ENCODE measurements at places on chromosomes 11 and 22. TPM values are rescaled to one million over a fixed set of nuclear protein-coding genes. Genes with fewer than 3 reads are reported as not detected.

CD3E gene
- total RNA-seq: 0.70 TPM

DNA sequence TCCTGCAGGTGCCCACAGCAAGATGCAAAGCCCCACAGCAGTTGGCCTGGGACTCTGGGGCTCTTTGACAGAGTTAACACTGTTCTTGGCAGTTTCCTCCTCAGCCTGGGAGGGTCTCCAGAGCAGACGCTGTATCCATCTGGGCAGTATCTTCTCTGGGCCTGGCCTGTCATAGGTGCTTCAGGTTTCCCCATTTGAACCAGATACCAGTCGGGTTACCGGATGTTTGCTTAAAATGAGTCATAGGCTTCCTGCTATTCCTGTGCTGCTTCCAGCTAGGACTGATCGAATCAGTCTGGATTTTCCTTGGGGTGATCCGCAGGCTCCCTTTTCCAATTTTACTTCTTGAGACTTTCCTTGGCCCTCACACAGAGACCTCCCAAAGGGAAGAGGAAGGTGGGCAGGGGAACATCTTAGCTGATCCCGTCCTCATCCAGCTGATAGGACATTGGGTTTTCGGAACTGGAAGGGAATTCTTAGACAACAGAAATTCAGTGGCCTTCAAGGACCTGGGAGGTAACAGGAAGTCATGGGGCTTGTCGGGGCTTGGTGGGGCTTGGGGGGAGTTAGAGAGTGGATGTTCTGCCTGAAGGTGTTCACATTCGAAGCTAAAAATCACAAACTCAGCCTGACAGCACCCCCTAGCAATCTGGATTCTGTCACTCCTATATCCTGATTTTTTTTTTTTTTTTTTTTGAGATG, 2.4 kb upstream of the RANGAP1 start:
- no peak for DNase-seq

DNA sequence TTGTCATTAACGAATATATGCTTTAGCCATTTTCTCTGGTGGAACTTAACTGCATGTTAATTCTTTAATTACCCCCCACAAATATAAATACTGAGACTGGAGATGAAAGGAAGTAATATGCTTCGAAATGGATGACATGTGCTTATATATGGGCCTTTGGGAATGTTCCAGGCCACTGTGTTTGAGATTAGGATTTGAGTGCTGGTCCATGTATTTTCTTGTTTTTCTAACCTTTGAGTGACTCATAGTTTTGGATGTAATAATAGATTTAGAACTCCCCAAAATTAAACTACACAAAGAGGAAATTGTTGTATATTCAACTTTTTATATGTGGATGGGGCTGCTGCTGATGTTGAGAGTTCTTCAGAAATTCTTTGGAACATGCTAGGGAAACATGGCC, 54.2 kb downstream of the EXT2 start:
- DNase-seq: no peak

DNA sequence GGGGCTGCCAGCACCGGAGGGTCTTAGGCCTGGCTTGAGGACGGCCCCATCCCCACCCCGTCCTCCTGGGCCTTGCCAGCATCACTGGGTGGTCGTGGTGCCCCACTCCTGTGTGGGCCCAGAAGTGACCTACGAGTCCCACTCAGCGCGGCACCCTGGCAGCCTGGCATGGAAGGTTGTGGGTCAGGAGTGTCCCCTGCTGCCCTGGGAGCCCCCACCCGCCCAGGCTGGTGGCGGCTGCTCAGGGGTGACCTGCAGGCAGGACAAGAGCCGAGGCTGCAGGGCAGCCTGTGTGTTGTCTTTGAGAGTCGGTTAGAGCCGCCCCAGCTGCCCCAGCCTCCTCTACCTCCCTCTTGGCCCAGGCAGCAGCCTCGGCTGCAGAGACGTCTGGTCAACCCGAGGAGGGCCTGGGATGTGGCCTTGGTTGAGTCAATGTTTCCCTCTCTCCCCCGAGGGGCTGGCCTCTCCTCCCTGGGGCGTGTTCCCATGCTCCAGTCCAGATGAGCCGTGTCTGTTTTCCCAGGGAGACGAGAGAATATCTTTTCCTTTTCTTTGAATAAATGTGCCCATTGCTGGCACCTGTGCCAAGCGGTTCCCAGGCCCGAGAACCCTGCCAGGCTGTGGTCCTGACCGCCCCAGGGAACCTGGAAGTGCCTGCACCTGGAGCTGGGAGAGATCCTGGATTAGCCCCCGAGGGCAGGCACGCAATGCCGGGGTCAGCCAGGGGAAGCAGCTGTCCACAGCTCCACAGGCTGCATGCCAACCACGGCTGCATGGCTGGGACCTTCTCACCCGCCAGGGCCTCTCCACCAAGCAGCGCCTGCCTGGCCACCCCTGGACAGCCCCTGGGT, 35.7 kb upstream of the MUC5AC start:
- DNase-seq: peak; percentile 63

OOSP3 gene
- not detected for total RNA-seq
